ENCODE measurements at places on chromosomes 12 and 14.
A peak's percentile ranks its signal among the peaks of the same experiment; 100 is the strongest.

GRCh38 chr12:118999107-118999506 lies 17.8 kb downstream of the SRRM4 start:
- DNase-seq: no peak

DNA sequence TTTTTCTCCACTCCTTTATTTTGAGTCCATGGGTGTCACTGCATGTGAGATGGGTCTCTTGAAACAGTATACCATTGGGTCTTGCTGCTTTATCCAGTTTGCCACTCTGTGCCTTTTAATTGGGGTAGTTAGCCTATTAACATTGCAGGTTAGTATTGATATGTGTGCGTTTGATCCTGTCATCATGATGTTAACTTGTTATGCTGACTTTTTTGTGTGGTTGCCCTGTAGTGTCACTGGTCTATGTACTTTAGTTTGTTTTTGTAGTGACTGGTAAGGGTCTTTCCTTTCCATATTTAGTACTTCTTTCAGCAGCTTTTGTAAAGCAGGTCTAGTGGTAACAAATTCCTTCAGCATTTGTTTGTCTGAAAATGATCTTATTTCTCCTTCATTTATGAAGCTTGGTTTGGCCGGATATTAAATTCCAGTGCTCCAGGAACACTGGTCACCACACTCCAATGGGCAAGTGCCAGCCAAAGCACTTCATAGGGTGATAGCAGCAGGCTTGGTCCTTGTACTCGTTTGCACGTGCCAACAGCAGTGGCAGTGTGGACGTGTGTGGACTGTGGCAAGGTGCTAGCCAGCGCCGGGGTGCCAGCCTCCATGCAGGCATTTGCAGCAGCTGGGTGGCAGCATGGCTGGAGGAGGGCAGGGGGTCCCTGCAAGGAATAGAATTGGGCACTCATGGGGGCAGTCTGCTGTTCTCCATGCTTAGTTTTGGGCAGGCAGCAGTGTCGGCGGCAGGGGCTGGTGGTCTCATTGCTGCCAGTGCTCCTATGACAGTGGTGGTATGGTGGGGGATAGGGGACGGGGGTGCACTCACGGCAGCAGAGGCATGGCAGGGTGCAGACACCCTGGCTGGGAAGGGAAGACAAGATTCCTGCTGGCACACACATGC lies 53.5 kb downstream of the FRS2 start:
- DNase-seq: no peak

- peak; percentile 76 for DNase-seq
Measured at GRCh38 chr12:6950811-6951540, at the start of gene PTPN6. Gene PTPN6, plus strand, starts transcription at chr12:6951356. Its CDS starts 157 bp downstream, at chr12:6951513.

DNA sequence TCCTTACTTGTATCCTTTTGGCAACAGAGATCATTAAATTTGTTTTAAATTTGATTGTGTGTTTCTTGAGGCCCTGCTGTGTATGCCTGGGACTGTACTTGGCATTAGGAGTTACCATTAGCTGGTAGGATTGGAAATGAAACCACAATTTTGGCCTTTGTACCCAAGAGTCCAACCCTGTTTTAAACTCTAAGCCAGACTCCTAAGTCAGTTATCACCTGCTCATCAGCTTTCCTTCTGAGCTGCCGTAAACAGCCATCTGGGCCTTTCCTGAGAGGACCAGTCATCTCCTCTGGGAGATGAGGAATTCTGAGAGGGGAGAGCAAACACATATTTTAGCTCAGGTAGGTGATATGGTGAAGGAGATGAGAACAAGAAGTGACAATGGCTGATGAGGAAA lies 74.3 kb upstream of the SRSF5 start:
- no peak for DNase-seq

DNA sequence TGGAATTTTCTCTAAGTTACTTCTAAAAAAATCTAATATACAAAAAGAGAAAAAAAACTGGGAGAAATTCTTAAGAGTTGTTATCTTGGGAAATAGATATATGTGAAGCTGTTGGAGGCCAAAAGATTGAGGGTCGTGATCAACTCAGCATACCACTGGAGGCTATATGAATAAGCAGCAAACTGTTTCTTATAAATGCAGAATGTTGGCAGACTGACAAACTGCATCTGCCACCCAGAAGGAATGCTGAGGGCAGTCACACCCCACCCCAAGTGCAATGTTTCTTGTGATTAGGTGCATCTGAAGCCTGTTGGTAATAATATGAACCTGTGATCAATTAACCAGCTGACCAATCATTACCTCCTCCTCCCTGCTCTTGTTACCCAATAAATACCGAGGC lies 818.6 kb upstream of the MGAT4C start:
- DNase-seq: no peak

- DNase-seq: no peak
Measured at GRCh38 chr12:24227551-24227950, 278.1 kb upstream of the SOX5 start.

- no peak for DNase-seq
Measured at GRCh38 chr12:103652808-103653207, 65.7 kb downstream of the STAB2 start.

GRCh38 chr12:19465711-19466110 lies 26.4 kb downstream of the AEBP2 start:
- no peak for DNase-seq

DNA sequence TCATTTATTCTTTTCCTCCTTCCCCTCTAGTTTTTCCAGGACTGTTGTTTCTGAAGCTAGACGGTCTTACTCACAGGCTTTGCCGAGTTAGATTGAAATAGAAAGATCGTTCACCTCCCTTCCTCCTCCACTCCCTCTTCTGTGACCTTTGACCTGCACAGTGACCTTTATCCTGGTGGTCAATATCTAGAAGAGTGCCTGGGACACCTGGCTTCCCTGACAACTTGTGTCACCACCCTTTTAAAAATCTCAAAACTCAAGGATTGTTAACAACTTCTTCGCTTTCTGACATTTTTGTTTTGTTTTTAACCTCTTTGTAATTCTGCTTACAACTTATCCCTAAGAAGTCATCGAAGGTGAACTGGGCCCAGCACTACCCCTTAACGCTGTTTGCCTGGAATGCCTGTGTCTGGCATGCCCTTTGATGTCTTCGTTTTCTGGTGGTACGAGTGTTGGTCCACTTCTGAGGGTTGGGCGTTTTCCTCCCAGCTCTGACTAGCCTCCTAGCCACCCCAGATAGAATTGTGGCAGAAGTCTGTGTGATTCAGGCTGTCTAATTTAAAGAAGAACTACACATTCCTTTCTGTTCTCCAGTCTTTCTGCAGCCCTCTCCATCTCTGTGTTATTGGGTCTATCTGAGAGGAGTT lies 2.8 kb upstream of the KRT75 start:
- DNase-seq: no peak

- no peak for DNase-seq
Measured at GRCh38 chr14:67744046-67744445, 42.4 kb downstream of the RDH12 start.

GRCh38 chr12:26264215-26264838 lies 69.0 kb downstream of the SSPN start:
- DNase-seq: no peak

DNA sequence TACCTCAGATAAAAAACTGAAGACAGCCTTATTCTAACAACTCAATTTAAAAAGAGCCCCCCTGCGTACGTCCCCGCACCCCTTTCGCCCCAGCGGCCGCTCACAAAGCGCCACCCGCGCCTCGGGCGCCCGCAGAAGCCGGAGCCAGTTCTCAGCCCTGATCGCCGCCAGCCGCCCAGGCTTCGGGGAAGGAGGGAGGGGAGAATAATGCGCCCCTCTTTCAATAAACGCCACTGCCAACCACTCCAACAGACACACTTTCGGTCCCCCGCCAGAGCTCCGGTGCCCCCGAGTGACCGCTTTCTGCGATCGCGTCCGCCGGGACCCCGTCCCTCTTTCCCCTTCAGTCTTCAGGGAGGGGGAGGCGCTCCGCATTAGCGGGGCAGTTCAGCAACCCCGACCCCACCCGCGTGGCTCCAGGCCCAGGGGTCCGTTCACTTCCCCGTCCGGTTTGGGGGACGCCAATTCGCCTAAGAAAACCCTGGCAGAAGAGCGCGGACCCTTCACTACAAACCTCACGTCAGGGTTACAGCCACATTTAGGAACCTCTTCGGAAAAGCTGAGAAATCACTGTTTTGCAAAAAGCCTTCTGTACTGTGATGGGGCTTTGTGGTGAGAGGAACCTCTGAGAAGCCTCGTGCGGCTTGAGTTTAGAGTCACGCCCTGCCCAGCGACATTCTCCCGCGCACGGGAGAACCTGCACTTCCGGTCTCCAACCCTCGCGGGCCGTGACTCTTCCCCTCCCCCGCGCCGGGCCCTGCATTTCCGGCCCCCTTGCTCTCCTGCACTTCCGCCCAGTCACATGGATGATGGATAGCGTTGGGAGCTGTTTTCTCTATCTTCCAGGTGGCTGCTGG lies 18.7 kb downstream of the FOXG1 start:
- DNase-seq: no peak

DNA sequence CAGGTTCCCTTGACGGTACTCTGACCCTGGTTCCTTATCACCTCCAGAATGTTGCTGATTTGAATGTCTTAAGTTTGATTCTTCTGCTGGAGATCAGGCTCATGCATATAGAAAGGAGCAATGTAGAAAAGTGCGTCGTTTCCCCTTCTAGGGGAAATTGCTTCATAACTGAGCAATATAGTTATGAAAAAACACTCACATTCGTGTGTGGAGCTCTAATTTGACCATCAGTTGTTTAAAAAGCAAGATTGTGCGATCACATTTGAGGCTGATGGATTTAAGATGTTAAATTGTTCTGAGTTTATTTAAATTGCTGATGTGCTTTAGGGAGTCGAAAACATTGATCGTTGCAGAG lies 19.2 kb downstream of the PELI2 start:
- no peak for DNase-seq

GRCh38 chr12:110180591-110181005 lies 56.4 kb downstream of the IFT81 start:
- DNase-seq: no peak

GRCh38 chr14:65986041-65986440 lies 500.1 kb upstream of the CCDC196 start:
- no peak for DNase-seq

DNA sequence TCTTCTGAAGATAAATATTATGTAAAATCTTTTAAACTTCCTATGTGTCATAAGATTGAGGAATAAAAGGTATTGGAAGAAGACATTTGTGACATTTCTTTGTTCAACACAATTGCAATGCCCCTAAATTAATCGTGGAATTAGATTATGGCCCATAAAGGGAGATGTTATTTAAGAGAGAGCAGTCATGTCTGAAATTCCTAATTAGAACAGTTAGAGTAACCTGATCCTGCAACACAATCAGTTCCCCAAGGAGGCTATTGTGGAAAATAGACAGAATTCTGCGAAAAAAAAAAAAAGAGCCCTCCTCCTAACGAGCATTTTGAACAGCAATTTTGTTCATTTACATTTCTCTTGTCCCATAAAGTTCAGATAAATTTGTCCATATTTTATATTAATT lies 339.5 kb downstream of the PAWR start:
- DNase-seq: no peak

- DNase-seq: no peak
Measured at GRCh38 chr14:99075061-99075460, 196.9 kb downstream of the BCL11B start.

GRCh38 chr14:69073915-69074314 lies 79.0 kb downstream of the DCAF5 start:
- DNase-seq: no peak

DNA sequence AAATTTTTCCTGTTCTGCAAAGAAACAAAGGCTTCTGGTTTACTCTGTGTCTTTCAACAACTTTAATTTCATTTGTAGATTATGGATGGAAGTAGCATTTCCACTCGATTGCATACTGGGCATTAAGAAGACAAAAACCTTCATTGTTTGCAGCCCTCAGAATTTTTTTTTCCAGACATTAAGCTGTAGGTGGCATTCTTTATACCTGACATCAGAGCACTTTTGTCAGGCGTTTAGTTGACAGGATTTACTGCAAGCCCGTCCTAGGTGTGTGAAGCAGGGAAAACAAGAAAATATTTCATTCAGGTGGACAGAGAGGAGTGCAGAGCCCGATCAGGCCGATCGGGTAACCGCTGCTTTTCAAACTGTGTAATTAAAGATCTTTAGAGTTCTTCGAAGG lies 107.5 kb downstream of the TMEM260 start:
- DNase-seq: no peak

GRCh38 chr14:103207388-103208072 lies 84.3 kb downstream of the TNFAIP2 start:
- DNase-seq: no peak

- no peak for DNase-seq
Measured at GRCh38 chr12:90622431-90622830, 332.5 kb downstream of the CCER1 start.

- no peak for DNase-seq
Measured at GRCh38 chr12:131721548-131721947, 10.7 kb downstream of the SFSWAP start.

DNA sequence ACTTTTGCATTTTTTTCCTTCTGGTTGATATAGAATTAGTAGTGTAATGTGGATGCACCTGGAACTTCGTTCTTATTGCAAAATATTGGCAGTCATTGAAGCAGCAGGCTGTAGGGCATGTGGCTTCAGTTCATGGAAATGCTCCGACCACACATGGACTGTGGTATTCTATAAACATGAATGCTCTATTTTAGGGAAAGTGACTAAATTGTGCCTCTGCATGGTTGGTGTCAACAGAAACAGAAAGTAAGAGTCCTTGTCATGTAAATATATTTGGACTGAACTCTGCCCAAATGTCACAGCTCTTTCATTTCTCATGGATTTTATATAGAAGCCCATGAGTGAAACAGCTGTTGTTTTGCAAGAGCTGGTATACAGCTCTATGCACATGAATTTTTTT lies 917.0 kb downstream of the LRFN5 start:
- DNase-seq: no peak

DNA sequence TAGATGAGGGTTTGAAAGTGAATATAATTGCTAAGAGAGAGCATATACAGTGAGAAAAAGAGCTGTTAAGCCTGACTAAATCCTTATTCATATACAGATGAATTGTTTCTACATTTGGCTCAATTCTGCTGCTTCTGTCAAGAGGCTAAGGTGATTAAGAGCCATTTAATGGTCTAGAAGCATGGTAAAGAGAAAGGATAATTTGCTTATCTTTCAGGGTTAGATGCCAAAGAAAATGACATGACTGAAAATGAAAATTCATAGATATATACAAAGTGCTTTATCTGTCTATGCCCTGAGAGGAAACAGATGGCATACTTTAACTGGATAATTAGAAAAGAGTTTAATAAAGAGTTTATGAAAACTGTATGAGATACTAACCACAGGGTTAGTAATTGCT lies 834.9 kb downstream of the SLC6A15 start:
- DNase-seq: no peak

DNA sequence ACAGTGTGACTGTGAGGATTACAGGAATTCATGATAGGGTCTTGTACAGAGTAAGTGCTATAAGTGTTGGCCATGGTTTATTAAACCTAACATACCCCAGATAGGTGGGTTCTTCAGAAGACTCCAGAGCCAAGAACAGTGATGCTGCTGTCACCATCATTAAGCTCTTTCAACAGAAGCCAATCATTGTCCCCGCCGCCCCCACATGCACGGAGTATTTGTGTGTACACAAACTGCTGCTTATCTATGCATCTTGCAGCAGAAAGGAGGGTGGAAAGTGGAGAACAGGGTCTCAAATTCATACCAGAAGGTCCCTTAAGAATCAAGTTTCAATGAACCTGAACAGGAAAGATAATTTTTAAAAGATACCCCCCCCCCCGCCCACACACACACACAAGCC lies 51.2 kb downstream of the TMCC3 start:
- no peak for DNase-seq

- DNase-seq: no peak
Measured at GRCh38 chr14:35339761-35340406, 47.7 kb downstream of the PSMA6 start.

All from activated CD4-positive, alpha-beta memory T cell treated with anti-CD3 and anti-CD28 coated beads for 36 hours (primary cell).